Substantia nigra (tissue), 51 donors: ENCODE measurements at places on chromosomes 13 and 19.

- no peak for DNase-seq
These were observed 40.3 kb downstream of the ERICH6B start for GRCh38 chr13:45575146-45575829.

GRCh38 chr13:39422845-39423565 is 180.0 kb downstream of the LHFPL6 start:
- no peak for DNase-seq

GRCh38 chr19:7983995-7984837 is 21.2 kb downstream of the ELAVL1 start:
- DNase-seq, result no peak

DNA sequence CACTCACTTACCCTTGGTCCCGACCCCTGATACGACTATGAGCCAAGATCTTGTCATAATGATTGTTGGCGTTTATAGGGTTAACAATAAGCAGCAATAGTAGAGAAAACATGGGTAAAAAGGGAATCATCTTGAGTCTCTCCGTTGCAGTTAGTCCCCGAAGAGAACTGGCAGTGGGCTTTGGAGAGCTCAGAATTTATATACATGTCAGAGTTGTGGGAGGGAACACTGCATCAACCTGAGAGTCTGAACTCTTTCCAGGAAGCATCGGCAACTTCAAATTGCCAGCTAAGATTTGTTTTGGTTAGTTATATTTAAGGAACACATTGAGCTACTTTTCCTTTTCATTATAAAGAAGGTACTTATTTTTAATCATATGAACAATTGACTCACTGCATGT is at the start of gene POSTN:
TSS of gene POSTN (minus strand) at position 172 of the 400 bp plus-strand sequence. CDS start at position 130, 42 bp downstream.
- no peak for DNase-seq

DNA sequence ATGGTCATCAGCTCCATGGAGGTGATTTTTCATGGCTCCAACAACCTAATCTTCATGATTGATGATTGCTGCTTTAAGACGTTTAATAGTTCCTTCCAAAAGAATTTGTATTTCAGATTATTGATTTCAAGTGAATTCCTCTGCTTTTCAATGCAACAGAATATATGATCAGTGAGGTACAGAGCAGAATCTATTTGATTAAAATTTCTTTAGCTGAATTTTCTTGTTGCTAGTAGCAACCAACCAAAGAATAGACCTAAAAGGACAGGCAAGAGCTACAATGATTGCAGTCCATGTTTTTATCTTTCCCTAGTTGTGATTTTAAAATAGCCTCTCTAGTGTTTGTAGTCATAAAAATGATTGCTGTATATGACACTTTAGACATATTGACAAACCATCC is 76.8 kb upstream of the SCEL start:
- DNase-seq, result no peak

GRCh38 chr13:85650613-85651012 is 148.6 kb downstream of the SLITRK6 start:
- DNase-seq, result no peak

GRCh38 chr19:6041071-6041470 is 63.1 kb upstream of the RANBP3 start:
- DNase-seq, result no peak

GRCh38 chr13:31008400-31009115 is 76.1 kb downstream of the TEX26 start:
- no peak for DNase-seq

GRCh38 chr13:66313413-66313812 is 916.7 kb downstream of the PCDH9 start:
- DNase-seq, result no peak

DNA sequence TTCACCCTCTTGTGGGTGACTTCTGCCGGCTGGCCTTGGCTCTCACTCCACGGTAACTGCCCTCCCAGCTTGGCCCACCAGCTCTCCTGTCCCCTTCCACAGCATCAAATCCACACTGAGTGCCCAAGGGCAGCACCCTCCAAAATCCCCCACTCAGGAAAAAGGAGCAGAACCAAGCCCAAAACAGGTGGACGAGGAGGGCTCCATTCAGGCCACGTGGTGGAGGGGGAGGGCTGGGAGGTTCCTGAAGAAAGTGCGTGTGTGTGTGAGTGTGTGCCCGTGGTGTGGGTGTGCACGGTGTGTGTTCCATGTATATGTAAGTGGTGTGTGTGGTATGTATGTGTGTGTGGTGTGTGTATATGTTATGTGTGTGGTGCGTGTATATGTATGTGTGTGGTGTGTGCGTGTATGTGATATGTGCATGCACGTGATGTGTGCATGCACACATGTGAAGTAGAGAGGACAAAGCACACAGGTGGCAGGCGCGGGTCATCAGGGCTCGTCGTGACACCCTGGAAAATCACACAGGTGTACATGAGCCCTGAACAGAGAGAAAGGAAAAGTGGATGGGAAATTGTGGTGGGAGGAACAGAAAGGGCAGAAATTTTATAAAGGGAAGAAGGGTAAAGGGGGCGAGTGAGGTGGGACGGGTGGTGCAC is 76.9 kb downstream of the COL4A1 start:
- DNase-seq, result no peak

GRCh38 chr13:67278235-67278634 is 48.1 kb upstream of the PCDH9 start:
- DNase-seq, result no peak

DNA sequence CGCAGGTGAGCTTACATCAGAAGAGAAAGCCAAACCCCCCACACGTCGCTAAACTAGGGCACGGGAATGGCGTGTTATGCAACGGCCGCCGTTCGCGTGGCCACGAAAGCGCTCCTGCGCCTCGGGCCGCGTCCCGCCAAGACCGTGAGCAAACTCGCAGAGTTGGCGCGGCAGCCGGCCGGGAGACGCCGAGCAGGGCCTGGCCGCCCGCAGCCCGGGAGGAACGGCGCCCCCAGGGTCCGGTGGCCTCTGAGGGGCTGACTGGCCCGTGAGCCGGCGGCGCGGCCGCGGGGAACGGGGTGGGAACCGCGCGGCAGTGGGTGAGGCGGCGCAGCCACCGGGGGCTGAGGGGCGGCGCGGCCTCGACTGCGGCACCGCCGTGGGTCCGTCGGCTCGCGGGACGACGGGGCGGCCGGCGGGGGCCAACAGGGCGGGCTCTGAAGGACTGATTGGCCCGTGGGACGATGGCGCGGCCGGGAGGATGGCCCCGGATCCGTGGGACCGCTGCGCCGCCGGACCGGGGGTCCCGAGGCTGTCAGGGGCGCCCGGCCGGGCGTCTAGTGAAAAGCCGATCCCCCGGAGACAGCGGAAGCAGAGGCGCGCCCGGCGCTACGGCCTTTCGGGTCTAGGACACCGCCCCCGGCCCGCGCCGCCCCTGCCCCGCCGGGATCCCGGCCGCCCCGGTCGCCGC is 903 bp downstream of the LATS2 start:
- peak; percentile 5 for DNase-seq

- no peak for DNase-seq
These were observed 955.5 kb upstream of the PCDH9 start for GRCh38 chr13:68185444-68186141.

GRCh38 chr19:29418201-29418600 is 107.6 kb upstream of the VSTM2B start:
- no peak for DNase-seq

DNA sequence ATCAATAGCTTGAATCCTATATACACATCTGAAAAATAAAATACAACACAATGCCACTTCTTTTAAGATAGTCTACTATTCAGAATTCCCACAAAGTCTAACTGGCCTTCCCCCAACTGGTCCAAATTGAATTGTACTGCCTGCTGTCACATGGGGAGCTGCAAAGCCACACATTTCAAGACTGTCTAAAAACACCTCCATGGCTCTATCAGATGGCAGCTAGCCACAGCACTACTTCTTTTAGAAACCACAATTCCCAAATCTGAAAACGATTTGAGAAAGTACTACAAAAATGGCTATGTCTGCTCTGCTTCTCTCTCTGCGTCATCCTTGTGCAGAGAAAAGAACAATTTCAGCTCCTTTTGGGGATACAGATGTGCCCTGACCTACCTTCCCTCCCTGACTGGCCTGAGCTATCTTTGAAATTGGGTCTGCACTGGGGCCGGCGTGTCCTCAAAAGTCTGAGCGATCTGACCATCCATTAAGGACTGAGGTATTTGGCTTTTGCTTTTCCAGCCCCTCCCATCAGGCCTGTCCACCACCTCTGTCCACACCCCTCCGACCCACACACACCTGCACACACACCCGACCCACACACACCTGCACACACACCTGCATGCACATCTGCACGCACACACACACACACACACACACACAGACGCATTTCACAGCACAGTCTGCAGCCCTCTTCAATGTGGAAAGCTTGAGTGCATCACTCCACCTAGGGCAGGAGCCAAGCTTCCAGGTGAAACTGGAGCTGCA is 68.6 kb upstream of the IPO5 start:
- no peak for DNase-seq

DNA sequence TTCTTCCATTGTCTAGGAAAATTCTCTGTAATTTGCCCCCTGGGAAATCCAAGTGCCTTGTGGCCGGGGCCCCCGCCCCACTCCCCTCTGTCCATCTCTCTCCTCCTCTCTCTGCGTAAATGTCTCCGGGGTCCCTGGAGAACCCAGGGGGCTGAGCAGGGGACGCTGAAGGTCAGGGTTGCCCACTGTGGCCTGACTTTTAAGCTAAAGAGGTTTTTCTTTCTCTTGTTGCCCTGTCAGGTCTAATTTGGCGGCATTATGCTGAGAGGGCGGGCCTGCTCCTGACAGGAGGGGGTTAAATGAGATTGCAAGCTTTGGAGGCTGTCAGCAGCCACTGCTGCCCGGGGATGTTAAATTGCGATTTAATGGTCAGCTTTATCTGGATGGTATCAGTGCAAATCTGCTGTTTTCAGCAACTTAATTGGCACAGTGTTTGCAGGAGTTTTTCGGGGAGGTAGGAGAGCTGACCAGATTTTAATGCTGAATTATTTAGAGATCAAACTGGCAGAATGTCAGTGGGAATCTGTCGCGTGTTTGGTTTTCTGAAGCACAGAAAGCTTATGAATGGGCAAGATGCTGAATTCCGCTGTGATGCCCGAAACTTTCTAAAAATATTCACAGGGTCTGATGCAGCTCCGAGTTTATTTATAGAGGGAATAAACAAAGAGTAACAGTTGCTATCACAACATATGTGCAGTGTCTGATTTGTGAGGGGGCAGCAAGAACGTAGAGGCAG is 93.2 kb upstream of the SOX1 start:
- no peak for DNase-seq
